Tibial nerve (tissue), 4 donors: ENCODE measurements at places on chromosomes 3 and 15. TPM values are rescaled to one million over a fixed set of nuclear protein-coding genes. Genes with fewer than 3 reads are reported as not detected.

Gene HCLS1
- 64.7 TPM for total RNA-seq

DNA sequence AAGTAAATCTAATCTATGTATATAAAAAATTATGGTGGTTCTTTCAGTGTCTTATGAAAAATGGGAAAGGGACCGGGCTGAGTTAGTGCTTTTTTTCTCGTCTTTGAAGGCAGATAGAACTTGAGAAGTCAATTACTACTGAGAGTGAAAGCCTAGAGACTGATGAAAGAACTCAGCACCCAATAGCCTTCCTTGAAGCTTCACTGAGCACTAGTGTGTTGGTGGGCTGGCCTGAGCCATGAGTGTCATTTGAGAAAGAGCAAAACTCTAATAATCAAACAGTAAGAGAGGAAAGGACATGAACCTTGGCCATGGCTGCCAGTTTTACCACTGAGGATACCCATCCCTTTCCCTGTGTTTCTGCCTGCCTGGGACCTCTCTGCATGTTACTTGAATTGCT is 428.3 kb upstream of the RASGRP1 start:
- peaks cover 4% of the 10 kb centered on the region for H3K4me1 ChIP-seq
- no peak overlapping the region for H3K27ac ChIP-seq
- H3K36me3 ChIP-seq = no peaks in the 10 kb centered on the region
- no peak for DNase-seq

DNA sequence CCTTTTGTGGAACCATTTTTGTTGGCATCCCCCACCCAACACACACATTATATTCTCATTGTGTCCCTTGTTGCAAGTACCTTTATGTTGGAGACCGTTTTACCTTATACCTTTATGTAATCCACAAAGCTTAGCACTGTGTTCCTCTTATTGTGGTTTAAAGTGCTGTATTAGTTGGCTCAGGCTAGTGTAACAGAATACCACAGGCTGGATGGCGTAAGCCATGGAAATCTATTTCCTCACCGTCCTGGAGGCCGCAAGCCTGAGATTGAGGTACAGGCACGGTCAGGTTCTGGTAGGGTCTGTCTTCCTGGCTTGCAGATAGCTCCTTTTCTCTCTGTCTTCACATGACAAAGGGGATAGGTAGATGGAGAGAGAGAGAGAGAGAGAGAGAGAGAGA is 302.8 kb downstream of the ROBO2 start:
- no peaks in the 10 kb centered on the region for H3K36me3 ChIP-seq
- no peak overlapping the region for H3K27ac ChIP-seq
- no peaks in the 10 kb centered on the region for H3K4me1 ChIP-seq
- H3K4me3 ChIP-seq = no peak overlapping the region
- H3K27me3 ChIP-seq = no peaks in the 10 kb centered on the region

Gene CBLB
- total RNA-seq = 154 TPM

DNA sequence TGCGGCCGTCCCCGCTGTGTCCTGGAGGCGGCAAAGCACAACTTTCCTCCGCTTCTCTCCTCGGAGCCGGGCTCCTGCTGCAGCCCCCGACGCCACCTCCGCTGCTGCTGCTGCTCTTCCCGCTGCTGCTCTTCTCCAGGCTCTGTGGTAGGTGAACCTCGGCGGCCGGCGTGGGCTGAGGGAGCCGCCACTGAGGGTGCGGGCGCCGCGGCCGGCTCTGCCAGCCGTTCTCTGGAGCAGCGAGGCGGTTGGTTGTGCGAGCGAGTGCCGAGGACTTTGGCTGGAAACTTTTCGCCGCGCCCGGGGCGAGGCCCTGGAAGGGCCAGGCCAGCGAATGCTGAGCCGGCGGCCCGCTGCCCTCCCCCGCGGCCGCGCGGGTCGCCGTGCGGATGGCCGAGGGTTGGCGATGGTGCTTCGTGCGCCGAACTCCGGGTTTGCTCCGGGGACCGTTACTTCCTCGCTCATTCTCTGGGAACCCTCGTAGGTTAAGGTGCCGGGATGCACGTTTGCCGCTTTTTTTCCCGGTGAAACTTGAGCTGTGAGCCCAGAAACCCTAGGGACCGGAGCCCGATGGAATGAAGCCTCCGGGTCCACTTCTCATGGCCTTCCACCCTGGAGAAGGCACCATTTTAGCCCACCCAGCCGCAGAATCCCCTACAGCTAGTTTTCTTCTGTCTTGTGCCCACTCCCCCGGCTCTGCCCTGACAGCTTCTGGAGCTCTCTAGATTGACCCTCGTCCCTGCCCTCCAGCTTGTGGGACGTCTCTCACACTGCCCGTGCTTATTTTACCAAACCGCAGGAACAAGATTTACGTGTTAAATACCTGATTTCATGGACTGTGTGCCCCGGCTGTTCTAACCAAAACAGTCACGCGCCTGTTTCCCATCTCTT is 660 bp downstream of the NECTIN3 start:
- peak overlapping the region; percentile 94 for H3K27ac ChIP-seq
- peak overlapping the region; percentile 85 for H3K4me3 ChIP-seq
- H3K4me1 ChIP-seq = no peaks in the 10 kb centered on the region
- H3K27me3 ChIP-seq = no peaks in the 10 kb centered on the region
- DNase-seq = peak; percentile 11

GRCh38 chr3:195214381-195214780 is 56.6 kb downstream of the XXYLT1 start:
- H3K4me1 ChIP-seq = peaks cover 25% of the 10 kb centered on the region
- no peaks in the 10 kb centered on the region for H3K36me3 ChIP-seq
- no peak overlapping the region for H3K27ac ChIP-seq
- no peaks in the 10 kb centered on the region for H3K27me3 ChIP-seq
- DNase-seq = no peak
- no peak overlapping the region for H3K4me3 ChIP-seq

Gene CFAP100
- total RNA-seq = not detected

DNA sequence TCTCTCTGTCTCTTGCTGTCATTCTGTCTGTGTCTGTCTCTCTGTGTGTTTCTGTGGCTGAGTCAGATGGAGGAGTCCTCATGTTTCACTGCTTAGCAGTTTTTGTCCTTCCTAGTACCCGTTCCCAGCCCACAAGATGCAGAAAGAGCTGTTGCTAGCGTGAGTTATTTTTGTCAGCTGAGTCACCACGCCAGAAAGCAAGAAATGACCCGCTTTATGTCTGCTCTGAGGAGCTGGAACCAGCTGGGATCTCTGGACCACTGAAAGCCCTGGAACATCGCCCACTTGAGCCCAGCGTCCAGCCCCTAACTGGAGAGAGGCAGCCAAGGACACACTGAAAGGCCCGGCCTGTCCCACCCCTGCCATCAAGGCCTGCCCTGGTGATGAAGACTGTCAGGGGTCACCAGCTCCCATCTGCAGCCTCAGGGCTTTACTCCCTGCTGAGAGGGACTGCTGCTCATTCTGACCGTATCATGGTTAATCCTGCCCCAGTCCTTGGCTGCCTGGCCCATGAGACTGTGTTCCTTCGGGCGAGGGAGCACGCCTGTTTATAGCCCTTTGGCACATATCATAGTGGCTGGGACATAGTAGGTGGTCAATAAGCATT is 101.7 kb upstream of the TPM1 start:
- peak; percentile 30 for DNase-seq

DNA sequence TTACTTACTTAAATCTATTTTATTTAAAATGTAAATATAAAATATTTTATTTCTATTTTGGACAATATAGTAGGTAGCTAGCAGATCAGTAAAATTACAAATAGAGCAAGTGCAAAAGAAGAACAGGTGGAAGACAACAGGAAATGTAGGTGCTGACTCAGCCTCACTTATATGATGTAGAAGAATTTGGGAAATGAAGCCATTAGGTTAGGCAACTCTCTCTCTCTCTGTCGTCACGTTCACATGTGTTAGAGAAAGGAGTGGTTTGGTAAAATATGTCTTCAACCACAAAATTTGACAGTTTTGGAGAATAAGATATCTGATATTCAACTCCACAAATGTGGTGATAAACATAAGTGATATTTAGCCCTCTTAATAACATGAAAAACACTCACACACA is 532.5 kb upstream of the KCNMB2 start:
- no peaks in the 10 kb centered on the region for H3K36me3 ChIP-seq
- no peak overlapping the region for H3K4me3 ChIP-seq
- H3K4me1 ChIP-seq = no peaks in the 10 kb centered on the region
- no peaks in the 10 kb centered on the region for H3K27me3 ChIP-seq

GRCh38 chr3:69294014-69294766 is 91.7 kb downstream of the FRMD4B start:
- DNase-seq = no peak
- H3K27ac ChIP-seq = no peak overlapping the region
- H3K36me3 ChIP-seq = no peaks in the 10 kb centered on the region
- H3K4me3 ChIP-seq = no peak overlapping the region

GRCh38 chr3:30779686-30780287 is 114.7 kb downstream of the GADL1 start:
- H3K27ac ChIP-seq = no peak overlapping the region
- no peak for DNase-seq
- no peaks in the 10 kb centered on the region for H3K4me1 ChIP-seq
- no peak overlapping the region for H3K4me3 ChIP-seq
- no peaks in the 10 kb centered on the region for H3K27me3 ChIP-seq
- no peaks in the 10 kb centered on the region for H3K36me3 ChIP-seq

GRCh38 chr15:88609344-88610090 is 11.6 kb upstream of the AEN start:
- no peak overlapping the region for H3K27ac ChIP-seq
- H3K4me1 ChIP-seq = peaks cover 19% of the 10 kb centered on the region

Gene PYGO1
- 4.2 TPM for total RNA-seq

DNA sequence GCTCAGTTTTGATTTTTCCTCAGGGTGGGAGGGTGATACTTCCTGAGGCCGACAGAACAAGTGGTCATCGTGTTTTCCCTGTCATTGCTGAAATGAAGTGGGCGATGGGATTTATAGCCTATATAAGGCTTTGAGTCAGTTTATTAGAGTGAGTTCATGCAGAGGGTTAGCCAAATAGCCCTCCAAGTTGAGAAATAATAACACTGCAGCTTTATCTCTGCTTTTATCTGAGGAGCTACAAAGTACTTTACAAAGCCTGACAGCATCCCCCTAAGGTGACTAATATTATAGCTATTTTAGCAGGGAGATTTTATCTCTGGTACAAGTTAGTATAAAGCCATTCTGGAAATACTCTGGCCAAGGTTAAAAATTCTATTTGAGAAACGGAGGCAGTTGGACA is 389.6 kb downstream of the MFSD1 start:
- no peaks in the 10 kb centered on the region for H3K27me3 ChIP-seq
- H3K4me1 ChIP-seq = no peaks in the 10 kb centered on the region
- no peak overlapping the region for H3K4me3 ChIP-seq
- H3K27ac ChIP-seq = no peak overlapping the region
